ENCODE measurements at places on chromosomes 5 and 9.

- no peak for DNase-seq
These were observed 10.1 kb downstream of the PPP2CA start for GRCh38 chr5:134215757-134216156.

DNA sequence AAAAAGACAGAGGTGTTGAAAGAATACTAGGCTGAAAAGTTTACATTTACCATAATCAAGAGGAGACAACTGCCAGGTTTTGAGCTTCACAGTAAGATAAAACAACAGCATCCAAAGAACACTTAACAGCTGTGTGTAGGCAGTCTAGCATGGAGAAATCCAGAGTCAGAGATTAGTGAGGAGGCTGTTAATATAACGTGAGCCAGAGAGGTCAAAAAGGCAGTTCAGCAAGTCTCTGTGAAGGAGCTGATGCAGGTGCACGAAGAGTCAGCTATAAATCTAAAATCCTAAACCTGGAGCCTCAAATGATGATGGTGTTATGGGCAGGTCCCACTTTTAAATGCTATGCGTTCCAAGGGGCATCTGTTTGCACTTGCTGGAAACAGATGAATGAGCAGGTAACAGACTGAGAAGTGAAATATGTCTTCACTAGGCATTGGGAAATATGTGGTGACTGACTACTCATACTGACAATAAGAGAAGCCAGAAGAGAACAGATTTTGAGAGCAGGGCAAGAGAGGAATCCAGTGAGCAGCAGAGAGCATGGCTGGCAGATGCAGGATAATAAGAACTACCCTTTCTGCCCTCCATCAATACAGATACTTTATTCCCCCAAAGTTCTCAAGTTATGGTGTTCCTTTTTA lies 8.7 kb downstream of the APTX start:
- no peak for DNase-seq

DNA sequence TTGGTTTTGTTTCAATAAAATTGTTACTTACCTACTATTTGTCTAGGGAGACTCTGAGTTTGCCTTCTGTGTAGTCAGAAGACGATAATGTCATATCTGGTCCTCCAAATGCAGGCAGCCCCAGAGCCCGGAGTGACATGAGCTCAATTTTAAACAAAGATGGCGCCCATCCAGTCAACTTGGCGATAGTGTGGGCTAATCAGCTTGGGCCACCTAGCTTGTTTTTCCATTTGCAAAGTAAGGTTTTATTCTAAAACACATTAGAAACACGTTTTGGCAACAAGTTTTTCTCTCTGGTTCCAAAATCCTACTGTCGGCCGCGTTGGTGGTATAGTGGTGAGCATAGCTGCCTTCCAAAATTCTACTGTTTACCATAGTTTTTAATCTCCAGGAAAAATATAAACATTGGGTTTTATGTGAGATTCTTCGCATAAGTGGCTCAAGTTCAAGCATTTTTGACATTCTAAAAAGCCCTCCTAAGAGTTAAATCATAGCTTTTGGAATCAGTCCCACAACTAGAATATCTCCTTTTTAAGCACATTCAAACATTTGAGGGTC lies 13.2 kb downstream of the TSC1 start:
- DNase-seq, result no peak

- no peak for DNase-seq
These were observed 25.3 kb downstream of the SLC22A5 start for GRCh38 chr5:132394667-132395259.

DNA sequence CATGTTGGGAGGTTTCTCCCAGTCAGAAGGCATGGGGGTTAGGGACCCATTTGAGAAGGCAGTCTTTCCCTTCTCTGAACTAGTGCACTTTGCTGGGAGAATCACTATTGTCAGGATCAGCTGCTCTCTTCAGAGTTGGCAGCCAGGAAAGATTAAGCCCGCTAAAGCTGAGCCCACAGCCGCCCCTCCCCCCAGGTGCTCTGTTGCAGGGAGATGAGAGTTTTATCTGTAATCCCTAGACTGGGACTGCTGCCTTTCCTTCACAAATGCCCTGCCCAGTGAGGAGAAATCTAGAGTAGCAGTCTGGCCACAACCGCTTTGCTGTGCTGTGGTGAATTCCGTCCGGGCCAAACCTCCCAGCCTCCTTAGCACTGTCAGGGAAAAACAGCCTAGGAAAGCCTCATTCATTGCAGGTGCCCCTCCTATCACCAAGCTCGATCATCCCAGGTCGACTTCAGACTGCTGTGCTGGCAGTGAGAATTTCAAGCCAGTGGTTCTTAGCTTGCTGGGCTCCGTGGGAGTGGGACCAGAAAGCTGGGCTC lies 69.8 kb downstream of the CNTLN start:
- no peak for DNase-seq

GRCh38 chr9:76626980-76627379 lies 137.3 kb upstream of the PCA3 start:
- DNase-seq, result no peak

GRCh38 chr5:115433918-115434317 lies 110.7 kb downstream of the FEM1C start:
- DNase-seq, result no peak

GRCh38 chr9:87826331-87826730 lies 56.3 kb upstream of the SPATA31E1 start:
- no peak for DNase-seq

DNA sequence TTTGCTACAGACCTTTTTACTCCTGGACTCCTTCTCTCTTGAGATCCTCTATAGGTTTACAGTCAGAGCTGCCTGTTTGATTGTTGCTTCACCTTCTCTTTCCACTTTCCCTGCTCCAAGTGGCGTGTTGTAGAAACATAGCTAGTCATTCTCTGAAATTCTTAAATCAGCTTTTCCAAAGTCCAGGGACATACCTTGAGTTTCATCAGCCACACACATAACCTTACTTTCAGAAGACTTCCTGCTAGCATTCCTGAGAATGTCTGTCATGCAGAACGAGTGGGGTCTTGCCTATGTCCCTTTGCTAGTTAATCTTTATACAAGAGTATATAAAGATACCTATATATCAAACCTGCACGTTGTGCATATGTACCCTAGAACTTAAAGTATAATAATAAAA lies 230.3 kb upstream of the ZNF462 start:
- DNase-seq, result no peak

DNA sequence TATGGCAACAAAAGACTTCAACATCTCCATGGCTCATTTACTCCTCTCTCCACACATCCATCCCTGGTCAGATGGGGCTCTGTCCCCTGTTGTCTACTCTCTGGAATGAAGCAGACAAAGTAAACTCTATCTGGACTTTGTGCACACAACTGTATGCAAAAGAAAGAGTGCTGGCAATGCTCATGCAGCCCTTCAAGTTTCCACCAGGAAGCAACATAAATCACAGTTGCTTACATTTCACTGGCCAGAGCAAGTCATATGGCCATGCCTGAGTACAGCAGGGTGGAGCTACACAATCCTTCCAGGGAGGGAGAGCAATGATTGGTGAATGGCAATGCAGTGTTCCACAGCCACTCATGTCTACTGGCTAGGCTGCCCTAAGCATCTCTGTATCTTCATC lies 12.4 kb upstream of the SHC3 start:
- DNase-seq, result no peak

DNA sequence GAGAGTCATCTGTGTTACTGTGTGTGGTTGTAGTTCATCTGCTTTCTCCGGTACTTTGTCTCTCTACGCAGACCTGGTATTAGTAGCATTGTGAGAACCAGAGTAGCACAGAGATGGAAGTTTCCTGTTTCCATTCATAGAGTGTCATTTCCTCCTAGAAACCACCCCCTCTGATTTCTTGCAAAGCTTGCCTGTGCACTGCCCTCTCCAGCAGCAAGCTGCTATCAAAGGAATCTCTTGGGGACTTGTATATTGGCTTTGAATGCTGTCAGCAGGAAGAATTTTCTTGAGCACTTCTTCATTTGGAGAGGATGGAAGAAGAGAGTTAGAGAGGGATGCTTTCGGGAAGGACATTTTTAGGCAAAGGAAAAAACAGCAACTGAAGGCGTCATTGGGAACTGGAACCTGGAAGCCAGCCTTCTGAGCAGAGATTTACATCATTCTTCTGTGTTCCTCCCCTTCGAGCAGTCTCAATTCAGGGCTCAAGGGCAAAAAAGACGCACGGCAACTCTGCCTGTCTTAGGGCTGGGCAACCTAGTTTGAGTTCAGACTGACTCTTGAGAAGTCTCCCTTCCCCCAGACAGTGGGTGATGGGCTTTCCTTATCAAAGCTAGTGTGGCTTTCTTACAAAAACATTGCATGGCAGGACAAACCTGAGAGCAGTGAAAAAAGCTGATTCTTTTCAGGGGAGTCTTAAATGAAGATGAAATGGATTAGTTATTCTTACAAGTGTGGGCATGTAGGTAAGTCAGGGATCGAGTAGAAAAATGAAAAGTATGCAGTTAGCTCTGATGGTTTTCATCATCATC lies 226.3 kb downstream of the AOPEP start:
- peak; percentile 68 for DNase-seq

DNA sequence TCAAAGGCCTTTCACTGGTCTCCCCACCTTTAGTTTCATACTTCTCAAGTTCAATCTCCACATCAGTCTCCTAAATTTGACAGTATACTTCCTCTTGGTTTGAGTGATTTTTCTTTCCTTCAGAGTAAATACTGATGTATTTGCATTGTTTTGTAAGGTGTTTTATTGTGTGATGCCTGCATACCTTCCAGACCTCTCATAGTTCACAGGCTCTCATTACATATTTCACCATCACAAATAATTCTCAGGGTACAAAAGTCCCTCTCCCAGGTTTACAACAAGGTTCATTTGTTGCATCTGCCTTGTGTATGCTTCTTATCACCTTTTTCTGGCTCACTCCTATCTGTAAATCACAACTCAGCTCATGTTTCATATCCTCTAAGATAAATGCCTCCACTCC lies 22.2 kb upstream of the TUSC1 start:
- no peak for DNase-seq

DNA sequence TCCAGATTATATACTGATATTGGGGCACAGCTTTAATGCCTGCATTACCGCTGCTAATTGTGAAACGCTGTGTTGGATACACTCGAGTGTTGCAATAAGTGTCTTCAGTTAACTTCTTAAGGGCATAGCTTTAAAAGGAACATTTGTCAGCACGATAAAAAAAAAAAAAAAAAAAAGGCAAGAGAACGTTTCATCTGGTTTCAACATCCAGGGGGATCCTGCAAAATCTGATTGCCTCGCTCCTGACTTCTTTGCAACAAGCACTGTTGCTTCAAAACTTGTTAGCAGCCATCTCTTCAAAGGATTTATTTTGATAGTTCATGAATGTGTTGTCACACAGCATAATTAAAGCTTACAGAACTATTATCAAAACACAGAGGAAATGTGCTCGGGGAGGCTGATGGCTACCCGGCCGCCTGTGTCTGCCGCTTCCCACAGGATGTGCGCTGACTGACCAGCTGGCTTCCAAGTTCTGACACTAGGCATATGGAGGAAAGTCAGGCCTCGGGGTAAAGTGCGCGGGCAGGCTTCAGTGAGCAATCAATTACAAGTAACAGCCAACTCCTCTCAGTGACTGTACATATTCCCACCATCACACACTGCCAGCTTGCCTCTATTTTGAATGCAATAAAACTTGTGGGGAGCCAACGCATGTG lies 77.7 kb downstream of the EBF1 start:
- no peak for DNase-seq

DNA sequence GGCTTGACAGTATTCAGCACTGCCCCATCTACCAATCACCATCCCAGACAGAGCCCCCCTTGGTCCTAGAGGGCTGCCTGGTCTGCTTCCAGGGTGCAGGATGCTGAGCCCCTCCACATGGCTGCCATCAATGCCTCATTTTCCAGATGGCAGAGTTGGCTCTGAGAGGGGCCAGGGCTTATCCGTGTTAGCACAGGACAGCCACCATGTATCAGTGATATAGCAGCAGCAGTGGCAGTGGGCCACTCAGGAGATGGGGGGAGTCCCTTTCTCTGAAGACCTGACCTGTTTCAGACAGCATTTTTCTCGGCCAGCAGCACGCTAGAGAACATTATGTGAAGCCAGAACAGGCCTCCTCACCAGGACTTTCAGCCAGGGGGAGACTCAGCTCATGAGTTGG lies 1.6 kb upstream of the SMIM32 start:
- no peak for DNase-seq

- DNase-seq, result peak; percentile 75
These were observed 91.5 kb upstream of the NFIL3 start for GRCh38 chr9:91515074-91515687.

DNA sequence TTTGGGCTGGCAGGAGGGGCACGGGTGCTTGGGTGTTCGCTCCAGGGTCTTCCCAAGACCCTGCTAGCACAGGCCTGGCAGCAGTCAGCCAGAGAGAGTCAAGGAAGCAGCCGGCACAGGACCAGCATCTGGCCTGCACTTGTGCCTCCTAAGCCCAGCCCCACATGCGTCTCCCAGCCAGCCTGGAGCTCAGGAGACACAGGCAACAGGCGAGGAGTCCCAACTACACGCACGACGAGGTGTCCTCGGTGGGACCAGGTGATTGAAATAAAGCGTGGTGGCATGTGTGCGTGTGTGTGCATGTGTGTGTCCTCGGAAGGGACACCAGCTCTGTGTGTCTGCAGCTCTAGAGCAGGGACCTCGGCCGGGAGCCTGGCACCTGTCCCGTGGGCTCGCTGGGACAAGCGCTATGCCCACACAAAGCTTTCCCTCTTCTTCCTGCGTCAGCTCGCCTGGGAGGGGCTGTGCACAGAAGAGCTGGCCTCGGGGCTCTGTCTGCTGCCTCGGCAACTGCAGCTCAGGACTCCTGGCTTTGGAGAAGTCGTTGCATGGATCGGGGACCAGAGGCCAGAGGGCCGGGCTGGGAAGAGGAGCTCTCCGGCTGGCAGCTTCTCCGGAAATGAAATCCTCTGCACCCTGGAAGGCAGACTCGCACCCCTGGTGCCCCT lies 14.7 kb upstream of the SLC9A3 start:
- no peak for DNase-seq

GRCh38 chr5:172235827-172236736 lies 42.1 kb downstream of the EFCAB9 start:
- peak; percentile 53 for DNase-seq

DNA sequence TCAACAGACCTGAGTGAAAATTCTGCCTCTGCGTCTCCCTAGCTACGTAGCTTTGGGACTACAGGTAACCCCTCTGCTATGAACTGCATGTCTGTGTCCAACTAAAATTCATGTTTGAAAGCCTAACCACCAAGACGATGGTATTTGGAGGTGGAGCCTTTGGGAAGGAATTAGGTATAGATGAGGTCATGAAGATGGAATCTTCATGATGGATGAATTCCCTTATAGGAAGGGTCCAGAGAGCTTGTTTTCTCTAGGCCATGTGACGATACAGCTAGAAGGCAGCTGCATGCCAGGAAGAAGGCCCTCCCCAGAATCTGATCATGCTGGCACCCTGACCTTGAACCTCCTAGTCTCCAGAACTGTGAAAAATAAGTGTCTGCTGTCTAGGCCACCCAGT lies 296.4 kb downstream of the SLIT3 start:
- DNase-seq, result no peak

- DNase-seq, result peak; percentile 83
These were observed 4.9 kb downstream of the TPRN start for GRCh38 chr9:137195525-137196220.

- peak; percentile 80 for DNase-seq
These were observed 510 bp downstream of the NOXA1 start for GRCh38 chr9:137423514-137424291.

GRCh38 chr9:108911820-108912219 lies 22.1 kb downstream of the ELP1 start:
- peak; percentile 31 for DNase-seq
